ENCODE measurements at places on chromosomes 7 and 10.

GRCh38 chr10:27134371-27134770 is 19.8 kb downstream of the YME1L1 start:
- no peak for DNase-seq

- DNase-seq: no peak
Measured at GRCh38 chr7:76071316-76072242, 23.7 kb downstream of the MDH2 start.

DNA sequence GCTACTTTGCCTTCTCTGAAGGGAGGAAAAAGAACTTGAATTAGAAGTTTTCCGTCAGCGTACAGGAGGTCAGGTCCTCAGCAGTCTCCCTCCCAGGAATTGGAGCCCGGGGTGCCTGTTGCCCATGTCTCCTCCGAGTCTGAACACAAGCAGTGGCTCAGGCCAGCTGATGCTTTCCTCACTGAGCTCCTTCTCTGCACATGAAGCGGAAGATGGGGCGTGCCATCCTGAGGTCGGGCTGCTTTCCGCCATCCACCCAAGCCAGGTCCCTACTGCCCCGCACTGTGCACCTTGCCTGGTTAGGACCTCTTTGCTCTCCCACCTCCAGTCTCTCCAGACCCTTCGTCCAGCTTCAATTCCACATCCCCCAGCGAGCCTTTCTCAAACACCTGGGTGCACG is 237.5 kb downstream of the CELF2 start:
- no peak for DNase-seq

- no peak for DNase-seq
Measured at GRCh38 chr10:126302476-126302756, 85.9 kb downstream of the ADAM12 start.

DNA sequence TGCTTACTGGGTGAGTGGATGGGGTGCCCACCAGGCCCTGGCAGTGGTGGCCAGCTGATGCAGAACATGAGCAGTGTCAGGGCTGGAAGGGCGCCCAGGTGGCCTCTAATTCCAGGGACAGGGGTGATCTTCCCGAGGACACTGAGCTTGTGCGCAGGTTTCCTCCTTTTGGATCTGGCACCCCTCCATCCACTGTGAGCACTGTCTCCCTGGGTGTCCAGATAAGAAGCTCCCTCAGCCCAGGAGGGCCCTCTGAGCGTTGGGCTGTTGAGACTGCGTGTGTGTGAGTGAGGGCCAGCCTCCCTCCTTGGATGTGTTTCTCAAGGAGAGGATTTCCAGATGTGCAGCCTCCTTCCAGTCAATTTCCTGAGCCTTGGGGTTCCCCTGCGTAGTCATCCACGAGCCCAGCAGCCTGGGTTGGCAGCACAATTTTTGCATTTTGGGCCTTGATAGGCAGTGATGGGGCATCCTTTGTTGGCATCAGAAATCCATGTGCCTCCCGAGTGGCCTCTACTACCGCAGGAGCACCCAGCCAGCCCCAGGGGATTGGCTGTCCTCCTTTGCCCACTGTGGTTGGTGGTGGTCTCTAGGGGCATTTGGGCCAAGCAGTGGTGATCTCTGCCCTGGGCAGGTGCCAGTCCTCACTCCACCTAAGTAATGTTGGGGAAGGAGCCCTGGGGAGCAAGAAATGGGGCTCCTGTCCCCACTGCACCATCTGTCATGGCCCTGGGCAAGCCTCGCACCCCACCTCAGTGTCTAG is 20.9 kb upstream of the BTBD16 start:
- no peak for DNase-seq

GRCh38 chr7:4018601-4019316 is 663.3 kb upstream of the FOXK1 start:
- no peak for DNase-seq

GRCh38 chr10:85611093-85611740 is 755.4 kb downstream of the GRID1 start:
- DNase-seq: no peak

DNA sequence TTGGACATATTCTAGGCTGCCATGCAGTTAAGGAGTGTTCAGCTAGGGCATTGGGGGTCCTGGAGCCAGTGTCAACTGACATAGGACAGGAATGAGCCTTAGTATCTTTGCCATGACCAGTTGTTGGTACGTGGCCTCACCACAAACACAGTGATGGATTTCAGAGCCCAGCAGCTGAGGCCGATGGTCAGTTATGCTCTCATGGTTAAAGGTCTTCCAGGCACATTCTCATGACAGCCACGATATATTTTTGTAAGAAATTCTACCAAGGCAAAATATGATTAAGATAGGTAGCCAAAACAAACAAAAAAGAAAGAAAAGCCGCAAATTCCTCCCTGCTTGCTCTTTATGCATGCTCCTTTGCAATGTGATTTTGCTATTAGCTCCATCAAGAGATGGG is 47.8 kb downstream of the CDHR3 start:
- DNase-seq: no peak

DNA sequence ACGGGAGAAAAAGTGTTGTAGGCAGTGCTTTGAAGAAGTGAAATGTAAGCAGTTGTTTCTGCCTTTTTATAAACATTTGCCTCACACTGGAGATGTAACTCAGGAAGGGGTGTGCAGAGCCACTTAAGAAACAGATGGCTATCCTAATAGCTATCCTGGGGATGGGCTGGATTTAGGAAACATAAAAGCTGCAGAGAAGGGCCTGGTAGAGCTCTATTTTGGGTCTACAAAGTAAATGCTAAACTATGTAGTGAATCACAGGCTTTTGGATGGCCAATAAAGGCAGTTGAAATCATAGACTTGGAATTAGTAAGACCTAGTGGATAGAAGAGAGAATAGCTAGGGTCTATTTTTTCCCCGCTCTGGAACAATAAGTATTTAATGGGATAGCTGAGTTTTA is 79.9 kb upstream of the AGR3 start:
- DNase-seq: no peak

GRCh38 chr7:152602962-152603361 is 73.0 kb downstream of the XRCC2 start:
- DNase-seq: no peak

DNA sequence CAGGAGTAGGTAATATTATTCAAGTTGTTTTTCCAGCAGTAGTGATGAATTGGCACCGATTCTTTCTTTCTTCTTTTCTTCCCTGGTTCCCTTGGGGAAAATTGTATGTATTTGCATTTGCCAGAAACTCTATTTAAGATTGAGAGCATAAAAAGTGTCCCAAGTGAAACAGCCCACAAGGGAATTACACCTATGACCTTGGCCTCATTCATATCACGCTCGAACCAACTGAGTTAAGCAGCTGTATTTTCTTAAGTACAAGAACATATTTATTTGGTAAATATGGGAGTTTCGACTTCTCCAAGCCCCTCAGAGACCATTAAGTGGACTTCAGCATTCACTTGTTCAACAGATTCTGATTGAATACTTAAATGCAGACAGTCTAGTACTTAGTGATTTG is 54.1 kb upstream of the MET start:
- no peak for DNase-seq

DNA sequence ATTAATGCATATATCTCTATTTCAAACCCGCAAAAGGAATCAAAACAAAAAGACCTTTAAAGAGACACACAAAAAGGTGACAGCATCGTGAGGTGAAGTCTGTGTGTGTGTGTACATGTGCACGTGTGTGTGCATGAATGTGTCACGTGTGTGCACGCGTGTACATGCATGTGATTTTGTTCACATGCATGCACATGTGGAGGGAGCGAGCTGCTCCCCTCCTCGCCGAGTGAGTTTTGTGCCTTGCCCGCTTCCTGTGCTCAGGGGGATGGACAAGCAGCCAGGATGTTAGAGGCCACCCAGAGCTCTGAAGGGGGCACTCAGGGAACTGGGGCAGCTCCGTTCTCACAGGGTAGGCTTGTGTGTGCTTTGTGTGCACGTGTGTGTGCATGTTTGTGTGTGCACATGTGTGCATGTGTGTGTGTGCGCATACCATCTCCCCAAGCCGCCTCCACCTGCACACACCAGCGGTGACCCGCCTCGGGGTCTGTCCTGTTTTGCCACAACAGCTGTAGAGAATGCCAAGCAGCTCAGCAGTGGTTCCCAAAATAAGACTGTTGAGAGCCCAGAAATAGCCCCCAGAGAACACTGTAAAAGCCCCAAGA is 191.2 kb downstream of the PTPRN2 start:
- DNase-seq: no peak

GRCh38 chr10:92826061-92826460 is 22.3 kb upstream of the EXOC6 start:
- DNase-seq: no peak

DNA sequence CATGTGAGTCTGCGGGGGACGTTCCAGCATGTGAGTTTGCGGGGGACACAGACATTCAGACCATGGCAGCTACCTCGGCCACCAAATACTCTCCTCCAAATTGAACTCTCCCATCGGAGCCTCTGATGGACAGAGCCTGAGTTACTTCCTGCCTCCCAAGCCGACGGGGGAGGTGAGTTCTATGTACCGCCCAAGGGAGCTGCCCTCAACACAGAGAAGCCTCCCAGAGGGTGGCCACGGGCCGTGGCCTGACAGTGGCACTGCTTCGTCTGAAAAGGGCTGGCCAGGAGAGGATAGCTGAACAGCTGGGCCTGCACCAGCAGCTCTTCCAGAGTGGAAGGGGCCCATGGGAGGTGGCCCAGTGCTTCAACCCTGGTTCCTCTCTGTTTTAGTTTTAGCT is 274.5 kb upstream of the PPP2R2D start:
- no peak for DNase-seq

- DNase-seq: no peak
Measured at GRCh38 chr7:22730066-22730710, 3.2 kb downstream of the IL6 start.

DNA sequence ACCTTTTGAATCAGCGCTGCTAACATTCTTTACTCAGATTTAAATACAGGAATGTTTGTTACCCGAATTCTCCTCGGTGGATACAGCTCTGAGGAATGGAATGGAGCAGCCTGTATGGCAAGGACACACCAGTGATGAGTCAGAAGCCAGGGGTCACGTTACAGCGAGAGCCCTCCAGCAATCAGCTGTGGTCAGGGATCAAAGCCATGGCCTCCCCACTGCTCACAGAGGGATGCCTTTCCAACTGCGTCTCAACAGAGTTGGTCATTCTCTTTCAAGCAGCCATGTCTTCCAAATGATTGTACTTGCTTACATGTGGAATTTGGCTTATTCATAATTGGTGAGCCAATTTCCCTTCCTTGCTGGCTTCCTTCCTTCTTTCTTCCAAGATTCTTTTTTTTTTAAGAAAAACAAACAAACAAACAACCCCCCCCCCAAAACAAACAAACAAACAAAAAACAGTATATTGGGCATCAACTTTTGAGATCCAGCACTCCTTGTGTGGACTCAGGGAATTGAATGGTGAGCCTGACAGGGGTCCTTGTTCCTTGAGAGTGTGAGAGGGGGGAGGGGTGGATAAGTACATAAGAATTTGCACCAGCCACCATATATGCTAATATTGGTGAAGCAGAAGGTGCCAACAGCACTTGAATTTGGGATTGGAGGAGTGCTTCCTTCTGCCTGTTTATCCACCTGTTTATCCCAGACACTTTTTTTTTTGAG is 100.2 kb downstream of the ATXN7L1 start:
- peak; percentile 55 for DNase-seq

DNA sequence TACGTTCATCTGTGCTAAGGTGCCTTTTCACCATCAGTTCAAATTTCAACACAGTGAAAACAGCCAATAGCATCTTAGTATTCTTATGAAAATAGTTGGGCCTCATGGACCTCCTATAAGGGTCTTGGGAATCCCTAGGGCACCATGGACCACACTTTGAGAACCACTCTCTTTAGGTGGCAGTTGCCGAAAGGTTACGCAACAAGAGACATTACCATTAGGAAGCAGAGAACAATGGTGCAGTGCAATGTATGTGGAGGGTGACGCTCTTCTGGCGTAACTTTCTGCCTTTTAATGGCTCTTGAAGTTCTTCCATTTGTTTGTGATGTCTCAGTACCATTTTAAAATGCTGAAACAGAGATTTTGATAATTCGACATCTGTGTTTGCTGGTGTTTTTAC is 131.1 kb downstream of the CNNM2 start:
- DNase-seq: no peak

GRCh38 chr7:137772748-137773147 is 74.0 kb downstream of the DGKI start:
- DNase-seq: no peak

GRCh38 chr7:141013345-141013715 is 1.4 kb downstream of the MRPS33 start:
- DNase-seq: no peak

- DNase-seq: no peak
Measured at GRCh38 chr7:4241791-4242190, 440.3 kb upstream of the FOXK1 start.

- DNase-seq: no peak
Measured at GRCh38 chr7:110317541-110318265, 773.2 kb upstream of the LRRN3 start.

- DNase-seq: no peak
Measured at GRCh38 chr7:36710186-36710791, 14.0 kb downstream of the AOAH start.

- DNase-seq: no peak
Measured at GRCh38 chr7:116986611-116987565, 33.6 kb downstream of the ST7 start.

- DNase-seq: peak; percentile 27
Measured at GRCh38 chr10:55091691-55092328, 290.8 kb upstream of the PCDH15 start.

DNA sequence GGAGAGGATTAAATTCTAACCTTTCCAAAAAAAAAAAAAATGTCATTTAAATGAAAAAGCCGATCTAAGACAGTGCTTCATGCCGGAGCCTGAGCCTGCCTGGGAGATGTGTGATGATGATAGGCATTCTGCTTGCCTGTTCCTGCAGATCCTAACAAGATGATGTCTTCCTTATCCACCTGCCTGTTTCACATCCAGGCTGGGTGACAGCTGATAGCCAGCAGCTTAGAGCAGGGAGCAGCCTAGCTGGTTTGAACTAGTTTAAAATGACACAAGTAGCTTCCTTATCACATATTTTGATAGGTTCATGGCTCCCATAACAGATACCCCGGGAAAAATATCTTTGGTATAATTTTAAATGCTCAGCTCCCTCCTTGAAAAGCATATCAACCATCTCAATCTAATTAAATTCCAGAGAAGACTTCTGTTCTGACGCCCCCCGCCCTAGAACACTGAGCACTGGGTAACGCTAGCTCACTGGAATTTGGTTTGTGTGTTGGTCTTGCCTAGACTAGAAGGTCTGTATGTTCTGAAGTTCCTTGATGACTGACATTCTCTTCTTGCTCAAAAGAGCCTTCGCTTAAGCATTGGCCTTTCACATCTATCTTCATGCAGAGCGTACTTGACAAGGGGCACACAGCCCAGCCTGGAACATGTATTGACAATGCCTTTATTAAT is 96.9 kb upstream of the FGFR2 start:
- no peak for DNase-seq

DNA sequence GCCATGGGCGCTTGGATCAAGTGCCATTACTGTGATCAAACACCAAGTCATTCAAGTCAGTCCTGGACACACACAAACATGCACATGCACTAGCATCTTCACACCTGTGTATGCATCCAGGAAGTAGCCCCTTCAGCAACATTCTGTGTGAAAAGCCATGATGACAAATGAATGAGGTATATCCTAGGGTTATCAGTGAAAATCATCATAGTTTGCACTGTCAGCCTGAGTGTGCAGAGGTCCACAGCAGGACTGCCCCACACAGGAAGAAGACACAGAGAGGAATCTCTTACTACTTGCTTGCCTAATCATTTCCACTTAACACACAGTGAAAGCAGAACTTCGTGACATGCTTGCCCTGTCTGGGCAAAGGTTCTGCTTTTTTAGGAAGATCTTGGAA is 184.0 kb upstream of the ADO start:
- DNase-seq: no peak
